Left hindlimb (tissue), 1 donor: ENCODE measurements at places on chromosomes 16 and 17.

DNA sequence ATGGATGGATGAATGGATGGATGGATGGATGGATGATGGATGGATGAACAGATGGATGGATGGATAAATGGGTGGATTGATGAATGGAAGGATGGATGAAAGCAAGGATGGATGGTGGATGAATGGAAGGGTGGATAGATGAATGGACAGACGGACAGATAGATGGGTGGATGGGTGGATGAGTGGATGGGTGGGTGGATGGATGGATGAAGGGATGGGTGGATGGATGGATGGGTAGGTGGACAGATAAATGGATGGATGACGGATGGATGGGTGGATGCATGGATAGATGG, 14.9 kb downstream of the SRL start:
- DNase-seq: no peak

DNA sequence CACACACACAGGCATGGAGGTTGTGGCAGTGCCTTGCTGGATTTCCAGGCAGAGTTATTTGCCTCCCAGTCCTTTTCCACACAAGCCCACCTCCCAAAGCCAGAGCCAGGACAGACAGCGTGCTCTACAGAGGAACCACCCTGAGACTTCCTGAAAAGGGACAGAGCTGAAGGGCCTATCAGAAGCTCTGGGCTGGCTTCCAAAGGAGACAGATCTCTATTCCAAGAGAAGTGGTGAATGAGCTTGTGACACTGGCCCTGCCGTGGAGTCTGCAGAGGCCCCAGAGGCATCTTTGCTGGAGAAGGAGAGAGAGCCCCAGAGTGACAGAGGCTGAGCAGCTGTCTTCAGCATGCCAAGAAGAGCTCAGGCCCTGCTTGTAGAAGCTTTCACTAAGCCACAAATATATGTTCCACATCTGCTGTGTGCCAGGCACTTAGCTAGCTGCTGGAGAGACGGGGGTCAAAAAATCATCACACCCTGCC, 8.3 kb upstream of the LPCAT2 start:
- peak; percentile 78 for DNase-seq

- no peak for DNase-seq
Measured at GRCh38 chr16:66008136-66008535, 358.4 kb upstream of the CDH5 start.

GRCh38 chr17:61393550-61393903, 6.1 kb upstream of the TBX2 start:
- DNase-seq: peak; percentile 20

GRCh38 chr16:9903-10665, 43.3 kb downstream of the POLR3K start:
- no peak for DNase-seq

DNA sequence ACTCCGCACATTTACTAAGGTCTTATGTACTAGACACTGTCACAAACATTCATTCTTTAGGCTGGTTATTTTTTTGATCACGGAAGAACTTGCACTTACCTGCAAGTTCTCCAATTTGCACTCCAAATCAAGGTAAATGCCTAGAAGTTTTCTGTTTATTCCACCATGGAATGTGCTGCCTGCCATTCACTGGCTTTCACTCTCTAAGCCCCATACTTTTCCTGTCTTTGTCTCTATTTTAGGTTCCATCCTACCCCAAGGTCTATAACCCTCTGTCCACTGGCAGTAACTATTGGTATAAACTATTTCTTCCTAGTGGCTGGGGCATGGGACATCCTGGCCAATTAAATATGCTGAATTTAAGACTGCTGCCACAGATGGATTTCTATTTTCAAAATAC, 15.9 kb downstream of the XPO6 start:
- DNase-seq: no peak

- no peak for DNase-seq
Measured at GRCh38 chr16:49533422-49533821, 159.8 kb downstream of the C16orf78 start.

- DNase-seq: no peak
Measured at GRCh38 chr17:43877031-43877430, 30.1 kb downstream of the CD300LG start.
